ENCODE measurements at places on chromosomes 4 and X.
A peak's percentile ranks its signal among the peaks of the same experiment; 100 is the strongest.

DNA sequence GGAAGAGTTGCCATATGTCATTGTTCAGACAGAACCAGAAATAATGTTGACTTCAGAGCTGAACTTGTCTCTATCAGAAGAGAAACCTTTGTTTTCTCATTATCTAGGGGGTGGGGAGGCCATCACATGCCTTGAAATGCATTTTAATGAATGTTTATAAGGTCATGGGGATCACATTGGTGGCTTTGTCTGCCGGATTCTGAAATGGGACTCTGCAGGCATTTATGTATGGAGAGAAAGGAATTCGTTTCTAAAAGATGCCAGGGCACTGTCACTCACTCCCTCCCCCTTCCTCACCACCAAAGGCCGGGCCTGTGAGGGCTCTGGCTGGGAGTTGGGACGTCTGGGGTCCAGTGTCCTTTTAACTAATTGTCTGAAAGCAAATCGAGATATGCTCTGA lies 102.2 kb downstream of the MAMLD1 start:
- no peak for DNase-seq

- DNase-seq = no peak
Observed at GRCh38 chr4:141900856-141901255, 264.5 kb downstream of the IL15 start.

DNA sequence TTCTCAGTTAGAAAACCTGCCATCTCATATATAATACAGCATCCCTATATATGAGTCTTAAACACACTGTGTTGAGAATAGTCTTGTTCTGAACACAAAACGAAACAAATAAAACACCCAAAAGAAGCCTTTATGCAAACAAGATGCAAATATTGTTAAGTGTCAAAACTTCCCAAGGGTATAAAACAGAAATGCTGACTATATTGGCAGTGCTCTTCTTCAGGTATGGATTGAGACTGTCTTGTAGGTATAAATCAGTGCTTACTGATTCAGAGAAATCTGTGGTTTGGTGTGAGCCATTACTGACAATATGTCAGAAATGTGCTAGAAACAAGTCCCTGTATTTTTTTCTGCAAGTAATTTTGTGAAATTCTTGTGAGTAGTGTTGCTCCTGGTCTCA lies 82.8 kb upstream of the CTSO start:
- DNase-seq = no peak

DNA sequence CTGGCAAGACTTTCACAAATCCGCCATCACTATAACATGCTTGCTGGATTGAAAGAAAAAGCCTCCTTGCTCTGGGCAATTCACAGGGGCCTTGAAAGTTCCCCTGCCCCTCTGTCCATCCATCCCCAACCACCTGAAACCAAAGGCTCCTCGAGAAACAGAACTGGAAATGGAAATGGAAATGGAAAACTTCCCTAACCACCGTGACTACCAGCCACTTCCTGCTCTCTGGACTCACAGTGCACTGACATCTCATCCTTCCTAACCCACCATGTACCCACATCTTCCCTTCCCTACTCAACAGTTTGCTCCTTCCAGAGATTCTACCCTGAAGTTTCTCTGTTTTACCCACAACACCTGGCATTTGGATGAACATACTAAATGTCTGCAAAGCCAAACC lies 603.6 kb upstream of the DIPK2B start:
- no peak for DNase-seq

GRCh38 chr4:82282875-82283274 lies 90.9 kb downstream of the HNRNPD start:
- no peak for DNase-seq

- DNase-seq = no peak
Observed at GRCh38 chrX:23332888-23333821, 1.5 kb upstream of the PTCHD1 start.

GRCh38 chrX:102930990-102931756 lies 5.9 kb upstream of the RAB40AL start:
- DNase-seq = no peak

- DNase-seq = no peak
Observed at GRCh38 chr4:67787311-67787710, 33.1 kb upstream of the GNRHR start.

DNA sequence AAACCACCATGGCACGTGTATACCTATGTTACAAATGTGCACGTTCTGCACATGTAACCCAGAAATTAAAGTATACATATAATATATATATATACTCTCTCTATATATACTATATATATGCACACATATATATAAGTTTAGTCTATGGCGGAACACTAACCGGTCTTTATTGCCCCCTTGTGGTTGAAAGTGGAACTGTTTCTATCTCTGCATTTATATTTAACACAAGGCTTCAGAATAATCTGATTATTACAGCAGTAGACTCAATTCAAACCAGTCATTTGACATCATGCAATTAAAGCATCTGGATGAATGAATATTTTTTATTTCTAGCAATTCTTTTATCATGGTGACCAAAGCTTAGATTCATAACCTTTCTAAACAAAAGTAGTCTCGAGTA lies 14.6 kb downstream of the RAB9B start:
- DNase-seq = peak; percentile 63

- peak; percentile 14 for DNase-seq
Observed at GRCh38 chrX:72609313-72609712, 36.7 kb upstream of the HDAC8 start.

GRCh38 chr4:174340714-174341113 lies 57.0 kb downstream of the CEP44 start:
- peak; percentile 11 for DNase-seq

DNA sequence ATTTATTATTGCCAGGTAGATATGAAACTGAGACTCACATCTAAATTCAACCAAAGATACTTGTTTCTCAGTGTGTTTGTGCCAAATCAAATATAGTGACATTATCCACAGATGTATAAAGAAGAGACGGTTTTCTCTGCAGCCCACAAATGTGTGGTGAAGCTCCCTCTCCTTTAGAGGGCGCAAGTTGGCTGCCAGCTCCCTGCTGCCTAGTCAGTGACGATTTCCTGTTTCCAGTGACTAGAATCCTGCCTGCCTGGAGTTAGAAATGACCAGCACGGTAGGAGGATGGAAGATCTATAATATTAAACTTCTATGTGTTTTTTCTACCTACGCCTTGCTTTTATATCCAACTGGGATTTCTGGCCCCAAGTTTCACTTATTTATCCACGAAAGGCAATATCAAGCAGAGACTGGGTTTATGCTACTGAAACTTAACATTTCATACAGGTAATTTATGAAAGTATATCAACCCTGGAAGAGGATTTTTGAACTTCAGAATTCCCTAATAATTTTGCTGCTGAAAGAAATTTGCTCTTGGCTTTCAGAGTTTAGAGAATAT lies 1793.7 kb upstream of the TENM3 start:
- DNase-seq = no peak

DNA sequence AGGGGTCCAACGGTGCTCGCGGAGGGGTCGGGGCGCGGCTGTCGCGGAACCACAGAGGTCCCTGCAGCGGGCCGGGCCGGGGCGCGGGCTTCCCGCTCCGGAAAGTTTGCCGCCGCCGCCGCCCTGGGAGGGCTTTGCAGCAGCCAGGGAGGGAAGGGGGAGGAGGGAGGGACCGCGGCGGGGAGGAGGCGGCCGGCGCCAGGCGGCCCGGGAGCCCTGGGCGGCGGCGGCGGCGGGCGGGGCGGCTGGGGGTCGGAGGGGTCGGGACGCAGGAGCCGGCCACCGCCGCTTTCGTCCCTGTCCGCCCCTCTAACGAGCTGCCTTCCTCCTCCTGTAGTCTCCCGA lies 375 bp downstream of the FGFR3 start:
- DNase-seq = no peak

DNA sequence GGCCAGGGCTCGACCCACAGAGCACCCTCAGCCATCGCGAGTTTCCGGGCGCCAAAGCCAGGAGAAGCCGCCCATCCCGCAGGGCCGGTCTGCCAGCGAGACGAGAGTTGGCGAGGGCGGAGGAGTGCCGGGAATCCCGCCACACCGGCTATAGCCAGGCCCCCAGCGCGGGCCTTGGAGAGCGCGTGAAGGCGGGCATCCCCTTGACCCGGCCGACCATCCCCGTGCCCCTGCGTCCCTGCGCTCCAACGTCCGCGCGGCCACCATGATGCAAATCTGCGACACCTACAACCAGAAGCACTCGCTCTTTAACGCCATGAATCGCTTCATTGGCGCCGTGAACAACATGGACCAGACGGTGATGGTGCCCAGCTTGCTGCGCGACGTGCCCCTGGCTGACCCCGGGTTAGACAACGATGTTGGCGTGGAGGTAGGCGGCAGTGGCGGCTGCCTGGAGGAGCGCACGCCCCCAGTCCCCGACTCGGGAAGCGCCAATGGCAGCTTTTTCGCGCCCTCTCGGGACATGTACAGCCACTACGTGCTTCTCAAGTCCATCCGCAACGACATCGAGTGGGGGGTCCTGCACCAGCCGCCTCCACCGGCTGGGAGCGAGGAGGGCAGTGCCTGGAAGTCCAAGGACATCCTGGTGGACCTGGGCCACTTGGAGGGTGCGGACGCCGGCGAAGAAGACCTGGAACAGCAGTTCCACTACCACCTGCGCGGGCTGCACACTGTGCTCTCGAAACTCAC lies 3.6 kb downstream of the MID1IP1 start:
- peak; percentile 35 for DNase-seq

- no peak for DNase-seq
Observed at GRCh38 chr4:98542011-98542410, 116.4 kb downstream of the TSPAN5 start.

- DNase-seq = no peak
Observed at GRCh38 chr4:168118116-168118655, 25.8 kb downstream of the ANXA10 start.

GRCh38 chrX:136210243-136210642 lies 41.0 kb downstream of the MAP7D3 start:
- no peak for DNase-seq

DNA sequence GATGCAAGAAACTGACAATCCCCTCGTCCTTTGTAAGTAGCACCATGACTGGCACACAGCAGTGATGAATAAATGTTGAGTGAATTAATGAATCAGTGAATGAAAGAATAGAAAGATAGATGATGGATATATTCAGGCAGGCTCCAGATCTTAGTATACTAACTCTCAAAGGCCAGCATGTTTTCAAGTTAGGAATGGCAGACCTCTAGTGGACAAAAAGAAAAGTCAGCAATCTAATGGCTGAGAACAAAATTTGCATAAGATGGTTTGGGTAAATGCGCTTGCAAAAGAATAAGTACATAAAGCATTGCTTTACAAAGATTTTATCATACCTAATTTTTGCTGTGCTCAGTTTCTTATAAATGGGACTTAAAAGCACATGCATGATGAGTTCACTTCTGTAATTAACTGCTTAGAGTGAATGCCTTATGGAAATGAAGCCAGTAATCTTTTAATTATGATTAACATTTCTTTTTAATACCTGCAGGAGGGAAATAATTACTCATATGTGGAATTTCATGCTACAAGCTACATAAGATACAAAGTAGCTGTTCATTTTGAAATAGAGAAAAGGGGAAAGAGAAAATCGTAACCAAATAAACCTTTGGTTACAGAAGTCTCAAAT lies 126.9 kb upstream of the GPRIN3 start:
- peak; percentile 37 for DNase-seq

- no peak for DNase-seq
Observed at GRCh38 chr4:118983293-118983692, 94.6 kb downstream of the SYNPO2 start.

- no peak for DNase-seq
Observed at GRCh38 chr4:88927420-88927819, 129.6 kb downstream of the FAM13A start.

GRCh38 chr4:8672486-8672885 lies 79.9 kb downstream of the CPZ start:
- DNase-seq = no peak

DNA sequence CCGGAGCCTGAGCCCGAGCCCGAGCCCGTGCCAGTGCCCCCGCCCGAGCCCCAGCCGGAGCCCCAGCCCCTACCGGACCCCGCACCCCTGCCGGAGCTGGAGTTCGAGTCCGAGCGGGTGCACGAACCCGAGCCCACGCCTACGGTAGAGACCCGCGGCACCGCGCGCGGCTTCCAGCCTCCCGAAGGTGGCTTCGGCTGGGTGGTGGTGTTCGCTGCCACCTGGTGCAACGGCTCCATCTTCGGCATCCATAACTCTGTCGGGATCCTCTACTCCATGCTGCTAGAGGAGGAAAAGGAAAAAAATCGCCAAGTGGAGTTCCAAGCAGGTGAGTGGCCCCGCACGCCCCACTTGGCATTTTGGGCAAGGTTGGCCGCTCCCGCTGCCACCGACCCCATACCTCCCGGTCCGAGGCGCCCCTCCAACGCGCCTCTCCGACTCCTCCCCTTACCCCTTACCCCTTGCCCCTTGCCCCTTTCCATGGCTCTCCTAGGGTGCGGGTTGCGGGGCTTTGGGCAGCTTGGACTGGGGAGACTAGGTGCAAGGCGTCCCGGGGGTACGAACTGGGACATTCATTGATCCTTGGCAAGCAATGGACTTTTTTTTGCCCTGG lies 553 bp downstream of the SLC16A2 start:
- no peak for DNase-seq

- no peak for DNase-seq
Observed at GRCh38 chr4:19372390-19372789, 879.3 kb upstream of the SLIT2 start.

- peak; percentile 72 for DNase-seq
Observed at GRCh38 chr4:183142571-183143550, 43.8 kb downstream of the WWC2 start.

DNA sequence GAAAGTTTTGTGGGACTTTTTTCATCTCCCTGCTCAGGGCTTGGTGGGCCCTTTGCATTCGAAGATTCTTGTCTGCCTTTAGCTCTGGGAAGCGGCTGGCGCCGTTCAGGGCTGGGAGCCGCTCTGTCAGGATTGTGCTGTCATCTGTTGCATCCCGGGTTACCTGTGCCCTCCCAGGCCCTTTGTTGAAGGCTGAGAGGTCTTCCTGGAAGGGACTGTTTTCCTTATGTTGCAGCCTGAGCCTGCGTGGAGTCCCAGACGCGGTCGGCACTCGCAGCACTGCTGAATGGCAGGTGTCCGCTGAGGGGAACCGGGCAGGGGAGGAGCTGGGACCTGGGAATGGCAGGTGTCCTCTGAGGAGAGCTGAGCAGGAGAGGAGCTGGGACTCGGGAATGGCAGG lies 15.9 kb downstream of the RGS12 start:
- no peak for DNase-seq

GRCh38 chr4:79611026-79611425 lies 203.0 kb upstream of the GK2 start:
- DNase-seq = no peak

GRCh38 chr4:111923786-111924185 lies 221.5 kb upstream of the FAM241A start:
- DNase-seq = no peak

GRCh38 chr4:110625576-110626257 lies 2.8 kb upstream of the PITX2 start:
- no peak for DNase-seq

DNA sequence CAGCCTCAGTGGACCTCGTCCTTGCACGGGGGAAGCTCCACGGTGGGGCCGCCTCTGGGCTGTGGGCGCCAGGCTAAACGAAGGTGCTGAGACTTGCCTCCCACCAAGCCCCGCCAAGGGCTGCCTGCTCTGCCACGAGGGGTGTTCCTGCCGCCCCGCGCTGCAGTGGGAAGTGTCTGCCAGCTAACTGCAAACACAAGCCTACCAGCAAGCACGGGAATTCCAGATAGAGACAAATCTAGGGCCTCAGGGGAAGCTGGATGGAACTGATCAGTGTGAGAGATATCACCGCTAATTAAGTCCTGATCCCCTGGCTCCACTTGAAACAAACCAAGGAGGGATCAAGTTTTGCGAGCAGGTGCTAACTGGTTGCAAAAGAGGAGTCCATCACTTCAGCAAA lies 181.6 kb upstream of the LEF1 start:
- DNase-seq = no peak

Data from fibroblast of the aortic adventitia (primary cell).